Neural progenitor cell (in vitro differentiated cells): ENCODE measurements at places on chromosomes 16 and 17. TPM values are rescaled to one million over a fixed set of nuclear protein-coding genes. Genes with fewer than 3 reads are reported as not detected.

The AURKB gene
- 149 and 156 TPM in 2 replicates for total RNA-seq

The ZFP3 gene
- 0.19 and 0.34 TPM in 2 replicates for total RNA-seq

The RNF43 gene
- 0.50 TPM in 1 of 2 replicates, not detected in the other for total RNA-seq

The CDRT15 gene
- not detected in 2 replicates for total RNA-seq

The BAHCC1 gene
- total RNA-seq = 3.4 and 26.3 TPM in 2 replicates

The UNC13D gene
- 0.09 and 0.96 TPM in 2 replicates for total RNA-seq

- no peak for DNase-seq
- H3K4me3 ChIP-seq = no peak overlapping the region
- no peaks in the 10 kb centered on the region for H3K36me3 ChIP-seq
- H3K27ac ChIP-seq = no peak overlapping the region
- H3K27me3 ChIP-seq = no peaks in the 10 kb centered on the region
These were observed 199.8 kb upstream of the WSCD1 start for GRCh38 chr17:5870231-5870953.

GRCh38 chr17:534071-534691 lies 180.5 kb downstream of the VPS53 start:
- H3K36me3 ChIP-seq = no peaks in the 10 kb centered on the region
- DNase-seq = no peak
- H3K4me3 ChIP-seq = no peak overlapping the region

GRCh38 chr17:73785958-73786743 lies 141.9 kb upstream of the SDK2 start:
- DNase-seq = peak; percentile 89
- H3K27me3 ChIP-seq = no peaks in the 10 kb centered on the region
- H3K4me1 ChIP-seq = peaks cover 64% of the 10 kb centered on the region
- H3K27ac ChIP-seq = peak overlapping the region; percentile 86
- peak overlapping the region; percentile 22 for H3K4me3 ChIP-seq
- H3K36me3 ChIP-seq = no peaks in the 10 kb centered on the region

DNA sequence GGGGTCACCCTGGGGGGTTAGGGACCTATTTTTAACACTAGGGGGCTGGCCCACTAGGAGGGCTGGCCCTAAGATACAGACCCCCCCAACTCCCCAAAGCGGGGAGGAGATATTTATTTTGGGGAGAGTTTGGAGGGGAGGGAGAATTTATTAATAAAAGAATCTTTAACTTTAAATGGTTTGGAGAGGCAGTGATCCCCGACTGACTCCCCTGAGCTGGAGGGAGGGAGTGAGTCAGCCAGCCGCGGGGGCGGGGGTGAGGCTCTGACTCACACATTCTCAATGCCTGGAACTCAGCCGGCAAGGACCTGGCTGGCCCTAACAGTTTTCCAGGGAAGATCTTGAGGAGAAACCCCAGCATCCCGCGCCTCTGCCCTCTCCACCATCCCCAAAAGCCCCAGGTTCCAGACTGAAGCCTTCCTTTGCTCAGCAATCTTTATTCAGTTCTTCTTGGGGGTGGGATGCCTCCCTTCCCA lies 1.5 kb downstream of the HCFC1R1 start:
- peak; percentile 81 for DNase-seq
- peaks cover 22% of the 10 kb centered on the region for H3K27me3 ChIP-seq
- no peak overlapping the region for H3K27ac ChIP-seq
- peaks cover 18% of the 10 kb centered on the region for H3K4me1 ChIP-seq

DNA sequence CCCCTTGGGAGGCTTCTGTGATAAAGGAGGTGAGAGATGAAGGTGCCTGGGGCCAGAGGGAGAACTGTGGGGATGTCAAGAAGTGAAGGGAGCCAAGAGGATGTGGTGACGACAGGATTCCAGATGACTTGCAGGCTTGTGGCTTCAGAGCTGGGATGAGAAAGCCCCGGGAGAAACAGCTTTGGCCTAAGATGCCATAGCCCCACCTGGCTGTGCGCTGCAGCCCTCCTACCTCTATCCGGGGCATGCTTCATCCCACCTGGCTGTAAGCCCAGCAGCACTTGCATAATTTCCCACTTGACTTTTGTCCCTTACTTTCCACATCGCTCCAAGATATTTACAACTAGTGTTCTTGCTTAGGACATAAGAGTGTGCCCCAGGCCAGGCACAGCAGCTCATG lies 29.3 kb downstream of the GINS3 start:
- no peaks in the 10 kb centered on the region for H3K36me3 ChIP-seq
- no peak overlapping the region for H3K27ac ChIP-seq
- H3K4me3 ChIP-seq = no peak overlapping the region
- peaks cover 51% of the 10 kb centered on the region for H3K4me1 ChIP-seq

GRCh38 chr17:82493226-82493781 lies 26.2 kb upstream of the FOXK2 start:
- no peaks in the 10 kb centered on the region for H3K4me1 ChIP-seq
- no peak overlapping the region for H3K27ac ChIP-seq
- H3K36me3 ChIP-seq = no peaks in the 10 kb centered on the region
- H3K4me3 ChIP-seq = no peak overlapping the region
- no peak for DNase-seq

- H3K4me1 ChIP-seq = peaks cover 5% of the 10 kb centered on the region
- DNase-seq = peak; percentile 9
- H3K4me3 ChIP-seq = peak overlapping the region; percentile 71
- no peak overlapping the region for H3K27ac ChIP-seq
- no peaks in the 10 kb centered on the region for H3K27me3 ChIP-seq
- H3K36me3 ChIP-seq = no peaks in the 10 kb centered on the region
These were observed 59.1 kb downstream of the WSB1 start for GRCh38 chr17:27353033-27353460.

- H3K36me3 ChIP-seq = no peaks in the 10 kb centered on the region
- H3K4me3 ChIP-seq = peak overlapping the region; percentile 99
- H3K27me3 ChIP-seq = no peaks in the 10 kb centered on the region
- no peak overlapping the region for H3K27ac ChIP-seq
- peak; percentile 11 for DNase-seq
These were observed 477 bp downstream of the NTAN1 start for GRCh38 chr16:15055141-15056053.

DNA sequence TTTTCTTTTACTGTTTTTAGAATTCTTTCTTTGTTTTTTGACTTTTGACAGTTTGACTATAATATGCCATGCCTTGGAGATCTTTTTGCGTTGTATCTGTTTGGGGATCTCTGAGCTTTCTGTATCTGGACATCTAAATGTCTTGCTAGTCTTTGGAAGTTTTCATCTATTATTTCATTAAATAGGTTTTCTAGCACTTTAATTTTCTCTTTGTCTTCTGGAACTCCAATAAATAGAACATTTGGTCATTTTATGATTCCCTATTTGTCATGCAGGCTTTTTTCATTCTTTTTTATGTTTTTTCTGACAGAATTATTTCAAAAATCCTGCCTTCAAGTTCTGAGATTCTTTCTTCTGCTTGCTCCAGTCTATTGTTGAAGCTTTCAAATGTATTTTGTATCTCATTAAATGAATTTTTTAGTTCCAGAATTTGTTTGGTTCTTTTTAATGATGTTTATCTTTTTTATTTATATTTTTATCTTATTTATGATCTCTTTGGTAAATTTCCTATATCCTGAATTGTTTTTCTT lies 201.4 kb downstream of the CHD9NB start:
- no peak for DNase-seq
- H3K4me1 ChIP-seq = no peaks in the 10 kb centered on the region
- H3K27ac ChIP-seq = no peak overlapping the region

GRCh38 chr17:29612404-29613280 lies 10.1 kb downstream of the CORO6 start:
- H3K4me3 ChIP-seq = no peak overlapping the region
- H3K27me3 ChIP-seq = peaks cover 35% of the 10 kb centered on the region
- no peak for DNase-seq
- peaks cover 23% of the 10 kb centered on the region for H3K4me1 ChIP-seq
- H3K36me3 ChIP-seq = no peaks in the 10 kb centered on the region

DNA sequence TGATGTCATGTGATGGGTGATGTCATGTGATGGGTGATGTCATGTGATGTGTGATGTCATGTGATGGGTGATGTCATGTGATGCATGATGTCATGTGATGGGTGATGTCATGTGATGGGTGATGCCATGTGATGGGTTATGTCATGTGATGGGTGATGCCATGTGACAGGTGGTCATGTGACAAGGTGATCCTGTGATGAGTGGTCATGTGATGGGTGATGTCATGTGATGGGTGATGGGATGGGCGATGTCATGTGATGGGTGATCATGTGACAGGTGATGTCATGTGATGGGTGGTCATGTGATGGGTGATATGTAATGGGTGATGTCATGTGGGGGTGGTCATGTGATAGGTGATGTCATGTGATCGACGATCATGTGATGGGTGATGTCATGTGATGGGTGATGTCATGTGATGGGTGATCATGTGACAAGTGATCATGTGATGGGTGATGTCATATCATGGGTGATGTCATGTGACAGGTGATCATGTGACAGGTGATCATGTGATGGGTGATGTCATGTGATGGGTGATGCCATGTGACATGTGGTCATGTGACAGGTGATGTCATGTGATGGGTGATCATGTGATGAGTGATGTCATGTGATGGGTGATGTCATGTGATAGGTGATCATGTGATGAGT lies 17.2 kb downstream of the CD300LB start:
- no peaks in the 10 kb centered on the region for H3K4me1 ChIP-seq
- H3K4me3 ChIP-seq = no peak overlapping the region
- no peak overlapping the region for H3K27ac ChIP-seq
- H3K27me3 ChIP-seq = peaks cover 12% of the 10 kb centered on the region

- H3K4me3 ChIP-seq = no peak overlapping the region
- no peaks in the 10 kb centered on the region for H3K4me1 ChIP-seq
- H3K27ac ChIP-seq = no peak overlapping the region
- DNase-seq = no peak
These were observed 800.2 kb downstream of the KCNJ2 start for GRCh38 chr17:70969521-70970034.

DNA sequence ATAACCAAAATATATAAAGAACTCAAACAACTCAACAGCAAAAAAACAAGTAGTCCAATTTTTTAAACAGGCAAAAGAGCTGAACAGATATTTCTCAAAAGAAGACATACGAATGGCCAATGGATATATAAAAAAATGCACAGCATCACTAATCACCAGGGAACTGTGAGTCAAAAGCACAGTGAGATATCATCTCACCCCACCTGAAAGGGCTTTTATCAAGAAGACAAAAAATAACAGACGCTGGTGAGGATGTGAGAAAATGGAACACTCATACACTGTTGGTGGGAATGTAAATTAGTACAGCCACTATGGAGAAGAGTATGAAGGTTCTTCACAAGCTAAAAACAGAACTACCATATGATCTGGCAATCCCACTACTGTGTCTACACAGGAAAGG lies 7.4 kb downstream of the XYLT1 start:
- peaks cover 19% of the 10 kb centered on the region for H3K4me1 ChIP-seq
- no peak overlapping the region for H3K27ac ChIP-seq
- H3K4me3 ChIP-seq = no peak overlapping the region

DNA sequence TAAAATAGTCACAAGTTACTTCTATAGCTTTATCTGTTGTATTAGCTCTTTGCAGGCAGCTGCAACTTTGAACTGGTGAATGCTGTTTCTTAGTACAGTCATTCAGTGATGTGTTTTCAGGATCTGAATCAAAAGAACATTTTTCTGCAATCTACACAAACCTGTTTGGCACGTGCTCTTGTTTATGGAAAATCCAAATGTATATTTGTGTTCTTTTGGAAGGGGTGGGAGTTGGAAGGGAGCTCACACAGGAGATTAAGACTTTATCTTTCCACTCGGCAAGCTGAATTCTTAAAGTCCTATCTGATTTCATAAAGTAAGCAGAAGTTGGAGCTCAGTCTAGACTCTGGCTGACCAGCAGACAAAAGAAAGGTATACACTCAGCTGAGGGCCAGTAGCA lies 300.2 kb downstream of the MAP2K6 start:
- no peak overlapping the region for H3K4me3 ChIP-seq
- no peaks in the 10 kb centered on the region for H3K36me3 ChIP-seq
- H3K4me1 ChIP-seq = no peaks in the 10 kb centered on the region
- DNase-seq = no peak
- H3K27me3 ChIP-seq = no peaks in the 10 kb centered on the region
- H3K27ac ChIP-seq = no peak overlapping the region

DNA sequence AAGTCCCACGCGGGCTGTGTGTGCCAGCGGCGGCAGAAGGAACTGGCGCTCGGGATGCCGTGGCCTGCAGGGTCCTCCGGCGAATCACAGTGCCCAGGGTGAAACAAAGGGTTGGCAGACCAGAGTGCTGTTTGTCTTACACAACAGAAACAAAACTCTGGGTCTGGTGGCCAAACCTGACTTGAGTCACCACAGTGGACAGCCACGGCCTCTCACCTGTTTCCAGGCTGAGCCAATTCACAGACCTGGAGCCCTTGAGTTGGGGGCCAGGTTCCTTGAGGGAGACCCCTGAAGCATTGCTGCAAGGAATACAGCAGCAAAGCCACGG lies 2.1 kb upstream of the CHMP6 start:
- H3K4me1 ChIP-seq = peaks cover 6% of the 10 kb centered on the region
- DNase-seq = no peak
- H3K27me3 ChIP-seq = peaks cover 45% of the 10 kb centered on the region

- peaks cover 26% of the 10 kb centered on the region for H3K4me1 ChIP-seq
- peaks cover 21% of the 10 kb centered on the region for H3K27me3 ChIP-seq
- no peak overlapping the region for H3K27ac ChIP-seq
- DNase-seq = no peak
- H3K4me3 ChIP-seq = no peak overlapping the region
These were observed 5.7 kb upstream of the C1QTNF8 start for GRCh38 chr16:1101573-1102332.

DNA sequence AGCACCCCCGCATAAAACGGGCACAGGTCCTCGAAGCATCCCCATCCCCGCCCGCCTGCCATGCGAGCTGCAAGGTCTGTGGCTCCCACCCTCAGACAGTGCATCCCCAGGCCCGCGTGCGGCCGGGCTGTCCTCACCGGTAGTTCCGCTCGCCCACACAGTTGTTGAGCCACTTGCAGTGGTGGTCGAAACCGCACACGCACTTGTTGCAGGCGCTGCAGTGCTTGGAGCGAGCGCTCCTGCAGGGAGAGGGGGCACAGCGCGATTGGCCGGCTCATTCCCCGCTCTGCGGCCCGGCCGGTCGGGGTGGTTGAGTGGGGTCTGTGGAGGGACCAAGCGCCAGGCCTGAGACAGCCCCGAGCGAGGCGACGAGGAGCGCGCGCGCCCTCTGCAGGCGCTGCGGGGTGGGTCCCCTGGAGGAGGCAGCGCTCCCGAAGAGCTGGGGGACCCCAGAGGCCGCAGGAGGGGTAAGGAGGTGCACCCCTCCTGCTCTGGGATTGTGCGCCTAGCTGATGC lies 6.0 kb upstream of the TPPP3 start:
- H3K36me3 ChIP-seq = no peaks in the 10 kb centered on the region
- H3K27ac ChIP-seq = no peak overlapping the region
- H3K27me3 ChIP-seq = peaks cover 34% of the 10 kb centered on the region
- H3K4me1 ChIP-seq = peaks cover 35% of the 10 kb centered on the region
- no peak overlapping the region for H3K4me3 ChIP-seq
- DNase-seq = peak; percentile 90
